ENCODE measurements at places on chromosomes 4 and X. TPM values are rescaled to one million over a fixed set of nuclear protein-coding genes. Genes with fewer than 3 reads are reported as not detected.

Gene DDIT4L
- total RNA-seq, result 6.5 TPM

Gene DCLK2
- total RNA-seq, result 16.2 TPM

Gene TMPRSS11F
- not detected for total RNA-seq

Gene CFAP99
- total RNA-seq, result not detected

Gene RHOH
- total RNA-seq, result not detected
